ENCODE measurements at places on chromosomes 12 and 14. TPM values are rescaled to one million over a fixed set of nuclear protein-coding genes. Genes with fewer than 3 reads are reported as not detected.

The BDKRB1 gene
- total RNA-seq = not detected

The DEPDC4 gene
- total RNA-seq = 0.40 TPM

The KLRC3 gene
- not detected for total RNA-seq

The TWF1 gene
- total RNA-seq = 12.4 TPM

The SRP54 gene
- 28.6 TPM for total RNA-seq

The KLRB1 gene
- total RNA-seq = 0.30 TPM

The KRT6C gene
- not detected for total RNA-seq

The DLK1 gene
- total RNA-seq = 22.7 TPM

The NOVA1 gene
- total RNA-seq = 1.9 TPM

The WSCD2 gene
- total RNA-seq = 0.45 TPM

The TMEM117 gene
- total RNA-seq = 7.1 TPM

The FOXM1 gene
- 0.79 TPM for total RNA-seq
